ENCODE measurements at places on chromosomes 6 and 20. TPM values are rescaled to one million over a fixed set of nuclear protein-coding genes. Genes with fewer than 3 reads are reported as not detected.

Gene SIRPD
- total RNA-seq, result 0.30 TPM

Gene HLA-G
- 1.3 TPM for total RNA-seq

Gene AIF1
- 68.3 TPM for total RNA-seq

Gene NFATC2
- 11.7 TPM for total RNA-seq

Gene MAP7
- total RNA-seq, result 2.5 TPM

Gene ACSS1
- 14.8 TPM for total RNA-seq

Gene DSP
- 6.3 TPM for total RNA-seq

Gene CST4
- total RNA-seq, result not detected

Gene SLPI
- 151 TPM for total RNA-seq

- DNase-seq, result no peak
Observed at GRCh38 chr6:36754582-36755434, 57.2 kb downstream of the RAB44 start.

DNA sequence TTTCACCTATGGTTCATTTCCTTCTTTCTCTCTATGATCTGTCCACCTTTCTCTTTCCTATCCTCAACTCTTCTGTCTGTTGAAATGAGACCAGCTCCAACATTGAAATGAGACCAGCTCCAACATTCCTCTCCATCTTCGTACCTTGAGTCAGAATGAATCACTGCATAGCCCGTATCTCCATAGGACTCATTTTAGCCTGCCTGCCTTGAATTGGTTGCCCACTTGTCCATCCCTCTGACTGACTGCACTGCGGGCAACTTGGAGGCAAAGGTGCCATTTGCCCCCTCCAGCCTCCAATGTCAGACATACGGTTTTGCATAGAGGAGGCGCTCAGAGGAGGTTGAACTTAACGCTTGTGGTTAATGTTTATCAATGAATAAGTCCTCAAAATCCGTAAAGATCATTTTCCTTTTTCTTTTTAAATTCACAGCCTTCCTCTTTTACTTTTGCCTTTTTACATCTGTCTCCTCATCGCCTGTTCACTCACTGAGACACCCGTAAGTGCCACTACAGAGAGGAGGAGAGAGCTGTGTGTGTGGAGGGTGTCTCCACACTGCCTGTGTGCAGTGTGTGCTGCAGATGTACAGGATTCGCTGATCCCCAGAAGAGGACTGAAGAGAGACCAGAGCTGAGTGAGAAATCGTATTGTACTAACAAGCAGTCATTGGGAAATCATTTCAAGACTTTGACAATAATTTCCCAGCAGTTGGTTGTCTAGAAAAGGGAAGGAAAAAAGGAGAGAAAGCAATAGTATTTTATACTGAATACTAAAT is 579.6 kb upstream of the MAP3K7 start:
- no peak for DNase-seq

DNA sequence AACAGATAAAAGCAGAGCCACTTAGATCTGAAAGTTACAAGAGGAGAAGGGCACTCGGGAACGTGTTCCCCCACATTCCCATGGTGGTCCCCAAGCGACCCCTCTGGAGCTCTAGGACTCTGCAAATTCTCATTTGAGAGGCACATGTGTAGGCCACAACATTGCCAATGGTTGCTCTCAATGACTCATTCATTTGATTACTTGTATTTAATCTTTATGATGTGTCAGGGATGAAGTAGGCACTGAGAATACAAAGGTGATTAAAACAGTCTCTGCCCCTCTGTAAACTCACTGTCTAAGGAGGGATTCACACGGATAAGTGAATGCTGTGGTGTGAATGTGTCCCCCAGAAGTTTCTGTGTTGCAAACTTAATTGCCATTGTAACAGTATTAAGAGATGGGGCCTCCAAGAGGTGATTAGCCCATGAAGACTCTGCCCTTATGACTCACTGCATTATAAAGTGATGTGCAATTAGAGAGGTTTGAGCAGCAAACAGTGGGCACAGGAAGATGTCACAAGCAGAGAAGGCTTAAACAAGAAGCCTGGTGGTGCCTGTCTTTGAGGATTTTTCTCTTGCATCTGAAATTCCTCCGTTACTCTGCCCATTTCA is 34.0 kb upstream of the TRAM2 start:
- no peak for DNase-seq

GRCh38 chr20:64231621-64232550 is 23.7 kb upstream of the PCMTD2 start:
- no peak for DNase-seq

DNA sequence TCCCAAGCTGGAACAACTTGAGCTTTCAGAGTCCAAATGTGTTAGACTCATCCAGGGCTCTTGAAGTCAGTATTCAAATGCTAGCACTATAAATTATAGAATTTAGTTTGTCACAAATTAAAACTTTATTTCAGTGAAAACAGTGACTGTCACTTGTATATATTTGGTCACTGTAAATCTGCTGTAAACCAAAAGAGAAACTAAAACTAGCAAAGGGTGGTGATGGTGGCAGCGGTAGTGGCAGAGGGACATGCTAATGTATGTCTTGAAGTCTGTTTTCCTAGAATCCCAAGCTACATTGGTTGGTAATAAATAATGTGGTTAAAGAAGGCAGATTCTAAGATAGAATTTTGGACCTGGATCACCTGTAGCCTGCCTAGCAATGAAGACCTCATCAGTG is 140.4 kb upstream of the CENPW start:
- no peak for DNase-seq

- peak; percentile 85 for DNase-seq
Observed at GRCh38 chr20:54103067-54103761, 32.8 kb upstream of the BCAS1 start.

- no peak for DNase-seq
Observed at GRCh38 chr6:137630666-137631065, 136.5 kb upstream of the OLIG3 start.

DNA sequence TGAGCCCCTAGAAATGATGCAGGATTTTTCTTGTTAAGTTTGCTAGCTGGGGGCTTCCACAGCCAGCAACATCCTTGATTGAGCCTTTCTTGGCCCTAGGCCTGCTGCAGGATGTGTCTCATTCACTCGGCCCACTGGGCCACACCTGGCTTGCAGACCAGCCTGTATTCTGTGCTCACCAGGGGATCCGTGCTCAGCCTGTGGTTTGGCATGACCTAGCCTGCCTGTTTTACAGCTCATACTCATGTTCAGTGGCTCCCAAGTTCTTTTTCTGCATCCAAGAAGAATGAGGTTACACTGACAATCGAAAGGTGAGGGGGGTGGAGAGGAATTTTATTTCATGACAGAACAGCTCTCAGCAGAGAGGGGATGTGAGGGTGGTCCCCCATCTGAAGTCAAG is 263.4 kb downstream of the RIMS1 start:
- DNase-seq, result no peak

- no peak for DNase-seq
Observed at GRCh38 chr6:154558984-154559383, 48.5 kb upstream of the CNKSR3 start.

DNA sequence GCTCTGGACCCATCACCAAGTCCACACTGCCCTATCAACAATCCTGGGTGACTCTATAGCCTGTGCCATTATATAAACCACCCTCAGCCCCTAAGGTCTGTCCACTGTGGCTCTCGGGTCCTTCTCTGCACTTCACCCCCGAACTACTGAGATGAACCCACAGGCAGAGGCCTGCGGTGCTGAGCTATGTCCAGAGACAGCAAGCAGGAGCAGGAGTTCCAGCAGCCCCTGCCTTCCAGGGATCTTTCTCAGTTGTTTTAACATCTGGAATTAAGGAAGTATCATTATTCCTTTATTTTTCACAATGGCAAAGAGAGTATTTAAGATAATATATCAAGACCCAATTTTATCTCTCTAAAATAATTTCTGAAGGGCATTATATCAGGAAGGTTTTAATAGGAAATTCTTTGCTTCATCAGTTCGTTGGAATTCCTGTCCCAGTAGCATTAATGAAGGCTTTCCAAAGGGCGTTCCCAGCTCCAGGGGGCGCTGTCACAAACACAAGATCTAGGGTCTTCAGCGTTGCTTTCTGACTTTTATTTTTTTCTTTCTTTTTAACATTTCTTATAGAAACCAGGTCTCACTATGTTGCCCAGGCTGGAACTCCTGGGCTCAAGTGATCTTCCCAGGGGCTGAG is 27.3 kb downstream of the RRBP1 start:
- peak; percentile 86 for DNase-seq

DNA sequence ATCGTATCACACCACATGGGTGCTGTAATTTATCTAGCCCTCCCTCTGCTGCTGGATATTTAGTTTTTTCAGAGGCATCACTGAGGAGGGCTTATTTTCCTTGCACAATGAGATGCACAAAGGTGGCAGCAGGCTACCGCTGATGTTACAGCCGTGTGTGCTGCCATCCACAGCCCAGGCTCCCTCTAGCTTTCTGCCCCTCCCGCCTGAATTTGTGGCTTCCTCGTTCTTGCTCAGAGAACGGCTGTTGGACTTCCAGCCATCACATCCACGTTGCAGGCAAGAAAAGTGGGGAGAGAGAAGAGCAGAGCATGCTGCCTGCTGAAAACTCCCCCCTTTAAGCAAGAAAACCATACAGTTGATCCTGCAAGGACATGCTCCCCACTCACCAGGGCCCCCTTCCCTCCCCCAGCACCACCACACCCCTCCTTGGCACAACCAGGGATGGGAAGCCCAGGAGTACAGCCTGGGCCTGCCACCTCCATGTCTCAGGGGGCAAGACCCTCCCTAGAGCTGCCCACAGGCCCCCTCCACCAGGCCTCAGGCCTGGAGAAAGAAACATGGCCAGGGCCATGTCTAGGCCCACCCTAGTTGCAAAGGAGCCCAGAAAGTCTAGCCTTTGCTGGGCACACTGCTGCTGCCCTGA is 102.6 kb downstream of the MRPL14 start:
- peak; percentile 44 for DNase-seq
